ENCODE measurements at places on chromosomes 2 and 18.
A peak's percentile ranks its signal among the peaks of the same experiment; 100 is the strongest.

- DNase-seq = no peak
Observed at GRCh38 chr2:134865067-134865787, 26.8 kb downstream of the ACMSD start.

GRCh38 chr2:228048838-228049490 is 132.5 kb downstream of the SPHKAP start:
- no peak for DNase-seq

DNA sequence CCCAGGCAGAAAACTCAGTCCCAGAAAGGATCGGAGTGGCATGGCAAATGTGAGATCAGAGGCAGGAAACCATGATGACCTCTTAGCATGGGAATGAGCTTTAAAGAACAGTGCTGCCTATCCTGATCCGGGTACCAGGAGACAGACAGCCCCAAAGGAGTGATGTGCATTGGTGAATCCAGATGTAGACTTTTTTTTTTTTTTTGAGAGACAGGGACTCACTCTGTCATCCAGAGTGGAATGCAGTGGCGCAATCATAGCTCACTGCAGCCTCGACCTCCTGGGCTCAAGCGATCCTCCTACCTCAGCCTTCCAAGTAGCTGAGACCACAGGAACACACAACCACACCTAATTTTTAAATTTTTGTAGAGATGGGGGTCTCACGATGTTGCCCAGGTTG is 122.7 kb downstream of the VAPA start:
- no peak for DNase-seq

- DNase-seq = peak; percentile 5
Observed at GRCh38 chr2:204110338-204110741, 173.8 kb downstream of the ICOS start.

GRCh38 chr2:70596739-70597138 is 43.1 kb upstream of the TGFA start:
- DNase-seq = no peak

DNA sequence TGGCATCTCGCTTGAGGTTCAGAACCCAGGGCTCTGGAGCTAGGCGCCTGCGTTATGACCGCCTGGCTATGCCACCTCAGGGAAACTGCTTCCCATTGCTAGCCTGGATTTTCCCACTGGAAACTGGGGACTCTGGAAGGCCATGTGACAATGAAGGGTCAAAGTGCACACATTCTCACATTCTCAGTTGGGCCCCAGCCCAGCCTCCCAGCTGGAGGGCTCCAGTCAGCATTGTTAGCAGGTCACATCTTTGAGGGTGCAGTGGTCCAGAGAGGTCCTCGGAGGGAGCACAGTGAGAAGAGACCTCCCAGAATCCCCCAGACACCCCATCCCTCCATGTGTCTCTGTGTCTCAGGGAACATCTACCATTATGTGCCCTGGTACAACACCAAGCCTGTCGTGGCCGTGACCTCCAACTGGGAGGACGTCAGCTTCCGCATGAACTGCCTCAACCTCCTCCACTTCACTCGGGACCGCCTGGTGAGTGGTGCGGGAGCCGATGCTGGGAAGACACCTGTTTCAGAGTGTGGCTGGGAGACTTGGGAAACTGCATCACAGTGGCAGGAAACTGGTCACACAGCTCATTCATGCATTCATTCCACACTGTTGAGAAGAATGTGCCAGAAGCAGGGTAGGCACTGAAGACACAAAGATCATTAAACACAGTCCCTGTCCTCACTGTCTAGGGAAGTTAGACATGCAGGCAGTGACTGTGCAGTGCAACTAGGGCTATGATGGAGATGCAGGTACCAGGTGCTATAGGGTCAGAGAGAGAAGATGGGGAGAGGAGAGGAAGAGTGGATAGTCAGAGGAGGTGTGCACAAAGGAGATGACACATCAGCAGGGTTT is 41.6 kb downstream of the FER1L5 start:
- no peak for DNase-seq

GRCh38 chr18:62634458-62634857 is 80.9 kb upstream of the PHLPP1 start:
- DNase-seq = no peak

- no peak for DNase-seq
Observed at GRCh38 chr18:76388891-76389423, 106.1 kb downstream of the ZNF516 start.

- no peak for DNase-seq
Observed at GRCh38 chr2:169676850-169677249, 17.4 kb downstream of the CFAP210 start.

DNA sequence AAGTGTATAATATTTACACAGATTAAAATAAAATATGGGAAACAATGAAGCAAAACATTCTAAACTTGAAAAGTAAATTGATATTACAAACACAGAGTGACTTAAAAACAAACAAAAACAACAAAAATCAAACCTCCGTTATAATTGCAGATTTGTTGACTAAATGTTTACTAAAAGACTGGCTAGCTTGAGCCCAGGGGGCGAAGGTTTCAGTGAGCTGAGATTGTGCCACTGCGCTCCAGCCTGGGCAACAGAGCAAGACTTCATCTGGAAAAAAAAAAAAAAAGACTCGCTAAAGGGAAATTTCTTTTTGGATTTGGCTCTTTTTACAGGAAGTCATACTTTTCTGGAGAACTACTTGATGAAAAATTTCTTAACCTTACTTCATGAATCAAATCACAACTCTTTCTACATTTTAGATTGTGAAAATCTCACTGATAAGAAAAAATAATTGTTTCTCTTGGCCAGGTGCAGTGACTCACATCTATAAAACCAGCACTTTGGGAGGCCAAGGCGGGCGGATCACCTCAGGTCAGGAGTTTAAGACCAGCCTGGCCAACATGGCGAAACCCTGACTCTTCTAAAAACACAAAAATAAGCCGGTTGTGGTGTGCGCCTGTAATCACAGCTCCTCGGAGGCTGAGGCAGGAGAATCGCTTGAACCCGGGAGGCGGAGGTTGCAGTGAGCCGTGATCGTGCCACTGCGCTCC is 9.7 kb downstream of the TFPI start:
- DNase-seq = no peak

DNA sequence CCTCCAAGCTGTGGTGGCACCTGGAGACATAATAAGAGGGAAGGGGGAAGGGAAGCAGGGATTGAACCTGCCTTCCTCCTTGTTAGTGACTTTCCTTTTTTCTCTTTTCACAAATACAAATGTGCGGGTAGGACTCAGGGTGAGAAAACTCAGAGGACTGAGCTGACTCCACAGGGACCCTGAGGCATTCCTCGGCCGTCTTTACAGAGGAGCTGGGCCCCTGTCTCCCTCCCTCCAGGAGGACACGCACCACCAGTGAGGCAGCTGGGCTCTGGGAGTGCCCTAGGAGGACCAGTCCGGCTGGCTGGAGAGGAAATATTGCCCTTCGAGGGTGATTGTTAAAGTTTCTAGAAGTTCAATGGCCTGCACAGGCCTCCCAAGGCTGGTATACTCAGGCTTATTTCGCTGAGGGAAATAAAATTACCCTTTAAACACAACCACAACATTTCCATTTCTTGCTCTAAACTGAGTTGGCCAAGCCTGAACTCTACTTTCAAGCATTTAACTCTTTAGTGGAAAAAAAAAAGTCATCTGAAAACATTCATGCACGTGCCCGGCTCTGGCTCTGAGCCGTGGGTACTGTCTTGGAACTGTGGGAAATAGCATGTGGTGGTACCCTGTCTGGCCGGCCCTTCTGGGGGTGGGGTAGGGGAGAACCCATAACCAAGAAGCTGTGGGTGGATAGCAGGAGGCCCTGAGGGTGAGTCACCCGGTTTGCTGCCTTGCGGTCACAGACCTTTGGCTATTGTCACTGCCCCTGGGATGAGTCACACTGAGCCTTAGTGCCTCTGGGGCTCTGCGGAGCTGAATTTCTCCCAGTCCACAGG is 116.0 kb downstream of the COPS8 start:
- DNase-seq = no peak

DNA sequence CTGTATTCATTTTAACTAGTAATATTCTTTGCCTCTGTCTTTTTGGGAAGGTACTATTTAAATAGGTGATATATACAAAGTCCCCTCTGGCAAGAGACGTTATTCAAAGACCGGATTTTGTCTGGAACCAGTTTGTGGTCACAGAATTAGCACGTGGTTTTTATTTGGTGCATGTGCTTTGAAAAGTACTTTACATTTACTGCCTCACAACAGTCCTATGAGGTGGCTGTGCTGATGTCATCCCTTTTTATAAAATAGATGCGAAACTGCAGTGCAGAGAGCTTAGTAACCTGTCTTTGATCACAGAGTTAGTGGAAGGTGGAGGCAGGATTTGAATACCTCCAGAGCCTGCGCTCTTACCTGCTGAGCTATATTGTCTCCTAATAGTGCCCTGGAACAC is 4.0 kb downstream of the LPIN1 start:
- no peak for DNase-seq

- no peak for DNase-seq
Observed at GRCh38 chr2:227004482-227004881, 159.5 kb downstream of the COL4A4 start.

DNA sequence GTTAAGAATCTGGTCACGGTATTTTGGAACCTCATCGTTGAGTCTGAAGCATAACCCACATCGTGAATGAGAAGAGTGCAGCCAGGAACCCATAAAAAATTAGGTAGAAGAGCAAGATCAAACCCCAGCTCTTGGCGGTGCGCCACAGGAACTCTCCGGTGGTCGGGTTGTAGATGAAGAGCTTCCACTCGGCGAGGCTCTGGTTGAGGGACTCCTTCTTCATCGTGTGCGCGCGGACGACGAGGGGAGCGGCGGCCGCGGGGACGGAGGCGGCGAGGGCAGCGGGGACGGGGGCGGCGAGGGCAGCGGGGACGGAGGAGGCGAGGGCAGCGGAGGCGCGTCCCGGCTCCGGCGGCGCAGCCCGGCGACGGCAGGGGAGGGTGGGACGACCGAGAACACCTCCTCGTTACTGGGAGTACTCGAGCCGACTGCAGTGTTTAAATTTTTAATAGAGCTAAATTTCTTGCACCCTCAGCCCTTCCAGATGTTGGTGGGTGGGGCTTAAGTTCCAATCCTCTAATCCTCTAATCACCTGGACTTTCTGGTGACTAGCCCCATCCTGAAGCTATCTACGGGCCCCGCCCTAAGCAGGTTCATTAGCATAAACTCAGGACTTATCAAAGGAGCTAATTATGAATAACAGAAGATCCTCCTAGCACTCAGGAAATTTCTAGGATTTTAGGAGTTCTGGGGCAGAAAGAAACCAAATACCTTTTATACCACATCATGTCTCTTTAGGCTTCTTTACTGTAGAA is 20.4 kb upstream of the PAPOLG start:
- DNase-seq = no peak

DNA sequence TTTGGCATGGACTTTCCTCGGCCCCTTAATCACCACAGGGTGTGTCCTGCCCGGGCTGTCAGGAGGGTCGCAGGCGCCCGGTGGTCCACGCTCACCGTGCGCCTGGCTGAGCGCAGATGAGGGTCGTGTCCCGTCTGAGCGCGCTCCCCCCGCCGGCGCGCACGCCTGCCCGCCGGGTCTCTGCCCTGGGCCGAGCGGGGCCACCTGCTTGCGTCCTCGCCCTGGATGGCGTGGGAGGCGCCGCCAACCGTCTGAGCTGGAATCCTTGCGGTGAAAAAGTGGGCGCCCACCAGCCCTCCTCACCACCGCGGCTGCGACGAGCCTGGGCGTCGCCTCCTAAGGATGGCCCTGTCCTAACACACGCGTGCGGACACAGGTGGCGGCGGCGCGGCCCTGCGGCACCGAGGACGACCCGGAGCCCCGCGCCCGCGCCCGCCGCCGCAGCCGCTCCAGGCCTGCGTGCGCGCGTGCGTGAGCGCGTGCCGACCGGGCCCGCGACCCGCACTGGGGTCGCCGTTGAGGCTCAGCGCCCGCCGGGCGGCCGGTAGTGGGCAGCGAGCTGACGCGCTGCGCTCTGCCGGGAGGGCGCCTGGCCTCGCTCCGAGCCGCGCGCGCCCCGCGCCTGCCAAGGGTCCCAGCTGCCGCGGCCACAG is 126.6 kb downstream of the ARHGEF4 start:
- DNase-seq = no peak

DNA sequence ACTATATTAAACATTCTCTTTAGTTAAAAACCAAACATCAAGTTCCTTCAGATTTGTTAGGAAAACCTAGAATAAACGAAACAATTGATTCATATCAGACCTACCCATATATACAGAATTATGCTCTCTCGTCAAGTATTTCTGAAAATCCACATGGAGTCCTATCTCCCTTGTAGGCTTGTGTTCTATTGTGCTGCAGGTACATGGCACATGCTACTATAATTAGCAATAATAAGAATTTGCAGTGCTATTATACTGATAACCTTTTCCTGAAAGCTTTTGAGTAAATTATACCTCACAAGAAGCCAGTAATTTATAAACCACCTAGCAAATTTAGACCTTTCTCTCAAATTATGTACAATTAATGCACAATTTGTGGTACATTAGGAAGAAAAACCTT is 158.6 kb upstream of the STK17B start:
- DNase-seq = no peak

GRCh38 chr2:62413116-62413663 is 92.8 kb downstream of the TMEM17 start:
- DNase-seq = no peak

DNA sequence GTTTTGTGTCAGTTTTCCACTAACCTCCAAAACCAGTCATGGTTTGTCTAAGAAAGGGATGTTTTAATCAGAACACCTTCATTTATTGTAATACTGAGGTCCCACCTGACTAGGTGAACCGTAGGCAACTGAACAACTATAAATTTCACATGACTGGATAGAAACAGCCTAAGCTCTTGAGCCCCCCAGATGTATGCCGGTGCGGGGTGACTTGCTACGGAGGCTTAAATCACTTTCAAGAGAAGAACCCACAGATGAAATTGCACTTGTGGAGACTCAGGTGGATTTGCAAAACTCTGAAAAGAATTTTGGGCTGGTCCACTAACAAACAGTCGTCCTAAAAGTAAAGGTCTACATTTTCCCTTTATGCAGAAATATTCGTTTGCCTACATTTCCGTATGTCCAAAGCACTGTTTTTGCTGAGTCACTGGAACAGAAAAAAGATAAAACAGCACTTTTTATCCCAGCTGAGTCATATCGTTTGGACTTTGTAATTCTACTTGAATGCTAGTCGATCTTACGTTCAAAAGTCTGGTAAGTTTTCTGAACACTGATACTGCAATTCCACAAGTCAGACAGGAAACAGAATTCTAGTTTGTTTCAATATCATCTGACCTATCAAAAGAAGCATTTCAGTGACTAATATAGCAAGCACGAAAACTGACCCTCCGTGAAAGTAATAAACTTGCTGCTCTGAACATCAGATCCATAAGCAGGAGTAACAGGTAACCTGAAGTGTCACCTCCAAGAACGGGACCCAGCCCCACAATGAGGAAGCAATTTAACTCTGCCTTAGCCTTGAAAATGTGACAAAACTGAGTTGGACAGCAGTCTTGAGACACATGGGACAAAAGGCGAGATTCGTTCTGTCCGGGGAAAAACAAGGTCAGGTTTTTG is 18.1 kb downstream of the ZNF516 start:
- DNase-seq = no peak

DNA sequence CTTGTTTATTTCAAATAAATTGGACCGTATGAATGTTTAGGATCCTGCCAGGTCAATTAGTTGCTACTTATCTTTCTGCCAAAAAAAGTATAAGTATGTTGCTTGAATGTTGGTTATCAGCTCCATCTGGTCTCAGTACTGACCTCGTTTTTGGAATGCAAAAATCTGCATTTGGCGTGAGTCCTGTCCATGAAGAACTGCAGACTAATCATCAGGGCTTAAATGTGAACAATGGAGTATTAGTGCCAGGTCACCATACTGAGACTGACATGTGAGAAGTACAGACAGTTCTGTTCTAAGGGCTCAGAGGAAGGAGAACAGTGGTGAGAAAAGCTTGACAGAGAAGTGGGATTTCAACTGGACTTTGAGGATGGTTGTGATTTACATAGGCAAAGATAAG is 393.1 kb upstream of the SLC14A2 start:
- DNase-seq = no peak
